NCI-H146 (cell line): ENCODE measurements at places on chromosomes 7 and 10.
A peak's percentile ranks its signal among the peaks of the same experiment; 100 is the strongest.

- no peak for DNase-seq
Observed at GRCh38 chr10:71846816-71847215, 4.2 kb downstream of the PSAP start.

DNA sequence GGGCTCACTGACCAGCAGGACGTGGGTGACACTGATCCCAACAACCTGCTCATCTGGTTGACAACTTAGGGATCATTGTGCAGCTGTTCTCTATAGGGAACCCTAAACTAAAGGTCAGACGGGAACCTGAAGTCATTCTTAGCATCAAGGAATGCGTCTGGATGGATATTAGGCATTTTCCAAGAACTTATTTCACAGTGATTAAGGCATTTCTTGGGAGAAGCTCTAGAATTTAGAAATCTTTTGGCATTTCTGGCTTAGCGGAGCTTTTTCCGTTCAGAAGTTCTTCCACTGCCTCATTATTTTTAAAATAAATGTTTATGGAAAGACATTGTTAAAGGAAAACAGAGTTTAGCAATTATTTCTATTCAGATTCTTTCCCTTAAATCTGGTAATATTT, 303.3 kb upstream of the IGFBP3 start:
- DNase-seq, result no peak

DNA sequence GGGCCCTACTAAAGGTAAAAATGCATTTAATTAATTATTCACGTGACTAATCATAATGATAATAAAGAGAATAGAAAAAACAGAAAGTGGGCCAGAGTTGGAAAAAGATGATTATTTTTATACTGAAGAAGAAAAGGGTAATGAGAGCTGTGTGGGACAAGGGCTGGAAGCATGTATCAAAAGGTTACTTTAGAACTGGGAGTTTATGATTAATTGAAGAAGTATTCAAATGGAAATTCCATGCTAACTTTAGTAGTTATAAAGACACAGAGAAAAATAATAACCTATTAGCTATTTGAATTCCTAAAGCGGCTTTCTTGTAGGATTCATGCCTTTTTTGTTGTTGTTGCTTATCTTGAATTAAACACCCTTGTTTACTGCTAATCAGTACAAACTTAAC, 49.9 kb downstream of the MKX start:
- no peak for DNase-seq

DNA sequence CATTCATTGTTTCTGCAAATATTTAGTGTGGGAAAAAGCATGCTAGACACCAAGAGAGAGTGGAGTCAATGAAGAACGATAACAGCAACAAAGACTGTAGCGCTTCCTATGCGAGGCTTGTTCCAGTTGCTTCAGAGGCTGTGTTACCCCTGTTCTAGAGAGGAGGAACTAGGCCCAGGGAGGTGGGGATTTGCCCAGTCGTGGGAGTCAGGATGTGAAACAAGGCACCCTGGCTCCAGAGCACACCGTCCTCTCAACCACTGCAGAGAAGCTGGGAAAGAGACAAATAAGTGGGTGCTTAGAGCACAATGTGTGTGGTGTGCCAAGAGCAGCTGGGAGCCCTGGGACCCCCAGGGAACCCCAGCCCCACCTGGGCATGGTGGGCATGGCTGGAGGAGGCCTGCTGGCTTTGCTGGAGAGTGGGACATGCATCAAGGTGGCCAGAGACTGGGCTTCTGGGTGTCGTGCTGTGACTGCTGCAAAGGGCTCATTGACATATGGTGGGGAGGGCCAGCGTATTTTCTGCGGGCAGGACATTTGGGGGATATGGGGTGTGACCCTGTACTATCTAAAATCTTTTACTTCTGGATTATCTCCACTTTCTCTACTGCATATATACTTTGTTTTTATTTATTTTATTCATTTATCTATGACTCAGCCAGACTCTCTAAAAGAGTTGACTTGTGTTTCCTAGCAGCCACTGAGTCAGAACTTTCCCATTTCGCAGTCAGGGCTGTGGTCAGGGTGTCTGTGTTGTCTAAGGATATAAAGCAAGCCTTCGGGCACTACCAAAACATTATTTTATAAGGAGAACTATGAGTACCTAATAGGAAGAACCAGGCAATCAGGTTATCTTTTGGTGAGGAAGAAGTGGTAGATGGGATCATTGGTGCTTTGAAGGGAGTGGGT, 95.4 kb downstream of the TCF7L2 start:
- DNase-seq, result no peak

- no peak for DNase-seq
Observed at GRCh38 chr7:36276428-36277248, 113.0 kb upstream of the ANLN start.

- DNase-seq, result no peak
Observed at GRCh38 chr7:79761876-79762429, 308.5 kb upstream of the MAGI2 start.

GRCh38 chr7:20402747-20403230, 72.1 kb downstream of the ITGB8 start:
- no peak for DNase-seq

- no peak for DNase-seq
Observed at GRCh38 chr7:34224281-34224680, 318.9 kb downstream of the BMPER start.

DNA sequence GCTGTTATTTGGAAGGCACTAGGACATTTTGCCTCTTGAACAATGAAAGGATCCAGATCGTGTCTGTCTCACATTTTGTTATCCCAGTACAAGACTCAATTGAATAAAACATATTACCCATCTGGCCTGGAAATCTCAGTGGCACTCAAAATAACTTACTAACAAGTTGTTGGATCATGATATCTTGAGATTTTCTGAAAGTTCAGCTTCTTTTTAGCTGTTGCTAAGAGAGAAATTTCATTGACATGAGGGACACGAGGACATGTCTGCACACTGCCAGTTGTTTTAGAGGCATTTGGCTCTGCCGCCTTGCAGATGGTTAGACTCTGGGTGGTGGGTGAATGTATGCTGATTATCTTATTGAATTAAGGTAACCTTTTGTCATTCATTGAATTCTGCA, 41.0 kb downstream of the KAT6B start:
- DNase-seq, result no peak

GRCh38 chr7:6443372-6443941, 4.3 kb downstream of the DAGLB start:
- no peak for DNase-seq

DNA sequence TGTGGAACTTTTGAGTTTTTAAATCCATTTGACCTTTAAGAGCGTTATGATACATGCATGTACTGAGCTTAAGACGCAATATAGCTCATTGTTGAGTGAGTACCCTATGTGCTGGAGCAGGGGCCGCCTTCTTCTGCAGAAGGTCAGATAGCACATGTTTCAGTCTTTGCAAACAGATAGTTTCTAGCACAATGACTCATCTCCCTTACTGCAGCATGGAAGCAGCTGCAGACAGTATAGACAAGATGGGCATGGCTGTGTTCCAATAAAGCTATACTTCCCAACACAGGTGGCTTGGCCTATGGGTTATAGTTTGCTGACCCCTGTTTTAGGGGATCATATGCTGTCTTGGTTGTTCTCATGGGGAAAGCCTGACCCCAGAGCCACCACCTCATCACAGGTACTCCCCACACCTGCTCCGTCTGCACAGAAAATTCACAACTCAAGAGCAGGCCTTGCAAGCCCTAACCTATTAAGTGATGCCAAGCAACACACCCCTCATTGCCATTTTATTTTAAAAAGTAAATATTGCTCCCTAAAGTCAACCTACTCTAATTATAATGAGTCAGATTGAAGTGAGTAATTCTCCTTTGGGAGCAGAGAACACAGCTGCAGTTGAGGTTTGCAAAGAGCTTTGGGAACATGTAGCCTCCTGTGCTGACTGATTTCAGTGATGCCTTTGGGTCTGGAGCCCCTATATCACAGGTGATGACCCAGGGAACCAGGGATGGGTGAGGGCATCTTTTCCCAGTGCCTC, 330.1 kb downstream of the PAXIP1 start:
- peak; percentile 21 for DNase-seq

DNA sequence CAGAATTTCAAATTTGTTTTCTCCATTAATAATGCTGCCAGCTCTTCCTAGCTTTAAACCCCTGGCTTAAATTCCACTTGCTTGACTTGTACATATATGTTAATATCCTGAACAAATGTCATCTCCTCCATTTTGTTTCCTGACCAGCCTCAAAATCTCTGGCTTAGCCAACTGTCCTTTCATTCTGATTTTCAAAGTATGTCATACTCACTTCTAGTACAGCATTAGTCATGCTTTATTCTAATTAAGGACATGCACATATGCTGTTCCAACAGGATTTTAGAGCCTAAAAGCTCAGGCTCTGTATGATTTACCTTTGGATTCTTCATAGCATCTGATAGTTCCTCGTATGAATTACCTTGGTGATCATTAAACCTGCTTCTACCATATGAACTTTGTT, 158.3 kb downstream of the ZNF438 start:
- no peak for DNase-seq

GRCh38 chr10:114857922-114858629, 36.5 kb downstream of the FHIP2A start:
- no peak for DNase-seq

DNA sequence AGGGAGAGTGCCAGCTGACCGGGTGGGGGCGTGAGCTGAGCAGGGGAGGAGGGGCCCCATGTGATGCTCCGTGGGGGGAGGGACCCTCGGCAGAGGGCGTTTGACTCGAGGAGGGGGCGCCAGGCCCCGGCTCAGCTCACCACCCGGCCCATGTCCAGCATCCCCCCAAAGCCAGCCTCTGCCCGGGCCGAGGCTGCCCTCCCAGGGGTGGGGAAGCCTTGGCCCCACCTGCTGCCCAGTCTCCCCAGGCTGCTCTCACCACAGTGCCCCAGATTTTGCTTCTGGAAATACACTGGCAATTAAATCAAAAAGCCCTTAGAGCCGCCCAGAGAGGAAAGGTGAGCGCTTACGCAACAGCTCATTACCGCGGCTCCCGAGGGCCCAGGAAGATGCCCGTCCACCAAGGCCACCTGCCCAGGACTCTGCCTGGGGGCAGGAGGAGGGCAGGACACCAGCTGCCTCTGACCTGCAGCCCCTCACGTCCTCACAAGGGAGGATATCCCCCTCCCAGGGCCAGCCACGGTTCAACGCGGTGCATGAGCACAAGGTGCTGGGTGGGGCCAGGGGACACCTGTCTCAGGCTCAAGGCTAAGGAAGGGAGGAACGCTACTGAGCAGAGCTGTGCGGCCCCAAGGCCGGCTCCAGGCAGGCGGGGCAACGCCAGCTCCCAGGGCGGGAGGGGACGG, 70.0 kb upstream of the INPP5A start:
- DNase-seq, result no peak

- DNase-seq, result no peak
Observed at GRCh38 chr7:93756890-93757289, 133.7 kb downstream of the TFPI2 start.

DNA sequence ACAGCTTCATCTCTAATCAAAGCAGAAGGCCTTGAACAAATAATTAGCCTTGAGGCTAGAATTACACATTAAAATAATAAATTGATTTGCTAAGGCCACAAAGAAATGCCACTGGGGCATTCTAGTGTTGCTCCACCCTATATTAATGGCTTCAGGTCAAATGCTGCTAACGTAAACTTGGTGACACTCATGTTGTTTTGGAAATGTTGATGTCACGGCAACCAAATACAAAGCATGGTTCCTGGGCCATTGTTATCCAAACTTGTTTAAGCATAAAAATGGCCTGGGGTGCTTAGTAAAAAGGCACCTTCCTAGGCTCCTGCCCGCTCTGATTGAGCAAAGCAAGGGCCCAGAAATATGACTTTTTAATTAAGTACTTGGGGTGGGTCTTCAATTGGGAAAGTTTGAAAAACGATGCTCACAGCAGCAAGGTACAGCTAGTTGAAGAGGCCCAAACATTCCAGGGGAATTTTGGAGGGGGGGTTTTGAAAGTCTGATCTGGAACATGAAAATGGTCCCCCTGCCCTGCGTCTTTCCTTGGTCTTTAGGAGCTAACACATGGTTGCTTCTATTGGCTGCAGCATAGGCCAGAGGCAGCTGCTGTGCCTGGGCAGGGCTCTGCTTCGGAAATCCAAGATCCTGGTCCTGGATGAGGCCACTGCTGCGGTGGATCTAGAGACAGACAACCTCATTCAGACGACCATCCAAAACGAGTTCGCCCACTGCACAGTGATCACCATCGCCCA, 67.8 kb downstream of the ABCC2 start:
- peak; percentile 61 for DNase-seq

- DNase-seq, result peak; percentile 42
Observed at GRCh38 chr10:59675812-59676211, 33.8 kb downstream of the SLC16A9 start.

GRCh38 chr10:117463545-117463920, 79.0 kb upstream of the EMX2 start:
- no peak for DNase-seq

DNA sequence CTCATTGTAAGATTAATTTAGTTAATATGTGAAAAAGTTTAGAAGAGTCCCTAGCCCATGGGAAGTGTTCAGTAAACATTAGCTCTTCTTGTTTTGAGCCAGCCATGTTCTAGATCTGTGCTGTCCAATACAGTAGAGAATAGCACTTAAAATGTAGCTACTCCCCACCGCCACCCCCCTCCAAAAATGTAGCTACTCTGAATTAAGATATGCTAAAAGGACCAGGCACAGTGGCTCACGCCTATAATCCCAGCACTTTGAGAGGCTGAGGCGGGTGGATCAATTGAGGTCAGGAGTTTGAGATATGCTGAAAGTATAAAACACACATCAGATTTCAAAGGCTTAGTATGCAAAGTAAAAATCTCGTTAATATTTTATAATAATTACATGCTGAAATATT, 47.3 kb upstream of the MXI1 start:
- DNase-seq, result no peak

DNA sequence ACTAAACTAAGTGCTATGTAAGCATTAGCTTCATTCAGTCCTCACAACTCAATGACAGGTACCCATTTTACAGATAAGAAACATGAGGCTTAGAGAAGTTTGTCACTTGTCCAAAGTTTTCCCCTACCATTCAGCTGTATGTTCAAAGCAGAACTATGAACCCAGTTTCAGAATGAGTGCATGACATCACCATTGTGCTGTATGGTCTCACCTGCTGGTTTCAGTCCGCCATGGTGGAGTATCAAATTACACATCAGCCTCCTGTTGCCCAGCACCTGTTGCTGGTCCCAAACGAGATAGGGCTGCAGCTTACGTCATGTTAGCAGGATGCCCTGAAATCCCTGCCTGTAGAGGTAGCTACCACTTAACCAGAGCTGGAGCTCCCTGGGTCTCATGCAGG, 95.0 kb downstream of the DYNC1I1 start:
- peak; percentile 96 for DNase-seq

- no peak for DNase-seq
Observed at GRCh38 chr10:71648254-71648932, 71.2 kb downstream of the C10orf105 start.

DNA sequence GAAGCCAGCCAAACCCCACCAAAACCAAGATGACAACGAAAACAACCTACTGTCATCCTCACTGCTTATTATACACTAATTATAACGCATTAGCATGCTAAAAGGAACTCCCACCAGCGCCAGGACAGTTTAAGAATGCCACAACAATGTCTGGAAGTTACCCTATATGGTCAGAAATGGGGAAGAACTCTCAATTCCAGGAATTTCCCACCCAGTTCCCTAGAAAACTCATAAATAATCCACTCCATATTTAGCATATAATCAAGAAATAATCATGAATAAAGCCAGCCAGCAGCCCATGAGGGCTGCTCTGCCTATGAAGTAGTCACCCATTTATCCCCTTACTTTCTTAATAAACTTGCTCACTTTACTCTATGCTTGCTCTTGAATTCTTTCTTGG, 20.8 kb downstream of the MICU1 start:
- DNase-seq, result no peak

GRCh38 chr7:128031901-128032604, 816 bp upstream of the LRRC4 start:
- DNase-seq, result peak; percentile 72
